GM13977 (cell line): ENCODE measurements at places on chromosomes 2 and 18.
A peak's percentile ranks its signal among the peaks of the same experiment; 100 is the strongest.

DNA sequence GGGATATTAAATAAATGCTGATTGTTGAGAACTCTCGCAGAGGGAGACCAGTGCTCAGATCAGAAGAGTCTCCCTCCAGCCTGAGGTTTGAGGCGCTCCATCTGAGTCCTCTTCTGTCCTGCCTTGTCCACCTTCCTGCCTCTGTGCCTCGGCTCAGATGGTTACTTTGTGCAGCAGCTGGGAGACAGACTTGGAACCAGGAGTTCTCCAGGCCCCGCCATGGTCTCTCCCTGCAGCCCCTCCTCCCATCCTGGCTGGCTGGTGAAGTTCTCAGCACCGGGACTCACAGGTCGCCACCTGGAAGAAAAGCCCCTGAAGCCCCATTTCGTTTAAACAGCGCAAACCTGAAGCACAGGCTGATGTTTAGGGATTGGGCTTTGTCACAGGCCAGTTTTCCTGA, 60.6 kb downstream of the DDX1 start:
- DNase-seq: no peak

DNA sequence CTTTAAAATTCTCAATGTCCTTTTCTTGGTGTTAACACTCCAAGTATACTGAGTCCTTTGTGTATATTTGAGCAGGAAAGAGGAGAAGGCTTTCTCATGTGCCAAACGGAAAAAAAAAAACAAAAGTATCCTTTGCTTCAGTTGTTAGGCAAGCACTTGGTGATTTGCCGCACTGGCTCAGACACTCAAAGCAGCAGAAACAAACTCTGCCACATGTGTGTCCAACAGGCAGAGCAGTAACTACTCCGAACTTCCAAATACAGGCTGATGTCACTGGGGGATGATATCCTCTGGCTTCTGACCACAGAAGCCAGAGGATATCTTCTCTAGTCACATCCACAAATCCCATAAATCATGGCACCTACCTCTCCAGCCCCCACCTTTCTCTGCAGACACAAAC, 108.0 kb upstream of the SALL3 start:
- DNase-seq: no peak

DNA sequence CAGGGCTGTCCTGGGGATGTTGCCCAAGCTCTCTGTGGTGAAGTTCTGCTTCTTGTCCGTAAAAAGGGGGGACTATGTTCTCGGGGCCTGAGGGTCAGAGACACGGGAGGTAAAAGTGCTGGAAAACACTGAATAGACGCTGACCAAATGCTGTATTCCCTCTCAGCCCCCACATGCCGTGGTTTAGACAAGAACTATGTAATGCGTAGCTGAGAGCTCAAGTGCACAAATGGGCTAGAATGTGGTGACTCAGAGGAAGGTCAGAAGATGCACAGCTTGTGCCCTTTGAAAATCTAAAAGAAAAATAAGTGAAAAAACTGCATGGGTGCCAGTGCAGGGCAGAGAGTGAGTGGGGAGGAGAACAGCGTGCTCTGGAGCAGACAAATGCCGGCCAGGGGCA, 80.3 kb upstream of the MAP4K4 start:
- DNase-seq: no peak

- no peak for DNase-seq
These were observed 1.1 kb upstream of the SULT6B1 start for GRCh38 chr2:37189452-37190153.

DNA sequence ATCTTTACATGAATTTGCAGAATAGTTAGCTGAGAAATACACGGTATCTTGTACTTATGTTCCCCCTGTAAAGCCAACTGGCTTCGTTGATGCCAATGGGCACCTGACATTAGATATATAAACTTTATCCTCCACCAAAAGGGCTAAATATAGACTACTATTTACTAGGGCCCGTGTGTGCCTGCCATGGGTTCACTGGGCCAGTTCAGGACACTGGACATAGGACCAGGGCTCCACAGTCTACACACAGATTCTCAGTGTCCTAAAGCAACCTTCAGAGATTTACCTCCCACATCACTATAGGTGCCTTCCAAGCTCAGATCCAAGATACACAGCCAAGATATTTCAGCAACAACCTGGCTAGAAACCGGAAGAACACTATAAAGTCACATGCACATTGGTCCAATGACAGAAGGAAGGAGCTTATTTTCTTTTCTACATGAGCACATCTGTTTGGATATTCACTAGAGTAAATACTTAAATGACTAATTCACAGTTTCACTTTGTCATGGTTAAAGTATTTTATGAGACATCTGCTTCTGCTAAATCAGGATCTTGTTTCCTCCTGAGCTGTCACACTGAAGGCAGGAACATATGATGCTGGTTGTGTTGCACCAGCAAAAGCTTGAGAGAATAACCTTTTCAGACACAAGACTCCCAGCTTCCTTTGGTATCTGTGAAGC, 95.1 kb downstream of the MYO5B start:
- peak; percentile 31 for DNase-seq

- DNase-seq: peak; percentile 89
These were observed 858 bp downstream of the TP53I3 start for GRCh38 chr2:24083567-24084385.
